ENCODE measurements at places on chromosomes 5 and 9.

DNA sequence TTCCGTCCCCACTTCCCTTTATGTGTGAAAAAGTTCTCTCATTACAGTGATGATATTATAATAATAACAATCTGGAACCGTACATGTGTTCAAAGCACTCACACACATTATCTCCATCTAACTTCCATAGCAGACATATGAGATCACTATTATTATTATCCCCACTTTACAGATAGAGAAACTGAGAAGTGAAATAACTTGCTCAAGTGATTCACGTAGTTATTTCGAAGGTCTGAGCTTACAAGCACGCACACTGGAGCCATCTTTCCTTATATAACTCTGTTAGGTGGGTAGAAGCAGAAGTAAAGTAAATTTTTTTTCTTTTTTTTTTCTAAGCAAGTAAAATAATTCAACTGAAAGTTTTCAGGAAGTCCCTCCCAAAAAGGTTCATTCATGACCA is 62.9 kb upstream of the PTGER4 start:
- no peak for DNase-seq

GRCh38 chr9:121545875-121546423 is 46.3 kb upstream of the GGTA1 start:
- DNase-seq, result peak; percentile 80

DNA sequence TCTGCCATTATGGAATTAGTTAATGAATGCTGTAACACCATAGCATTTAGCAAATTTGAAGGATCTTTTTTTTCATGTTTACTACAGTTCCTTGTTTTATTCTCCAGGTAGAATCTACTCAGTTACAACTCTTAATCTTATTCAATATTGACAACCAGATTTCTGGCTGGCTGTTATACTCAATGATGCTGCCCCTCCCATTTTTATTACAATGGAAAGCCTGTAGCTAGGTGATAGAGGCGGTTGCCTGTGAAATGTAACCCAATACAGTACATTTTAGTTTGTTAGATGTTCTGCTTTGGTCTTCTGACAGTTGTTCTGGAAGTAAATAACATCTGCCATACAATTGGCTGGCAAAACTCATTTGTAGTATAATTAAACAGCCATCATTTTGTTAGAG is 294.2 kb downstream of the DMRTA1 start:
- no peak for DNase-seq

DNA sequence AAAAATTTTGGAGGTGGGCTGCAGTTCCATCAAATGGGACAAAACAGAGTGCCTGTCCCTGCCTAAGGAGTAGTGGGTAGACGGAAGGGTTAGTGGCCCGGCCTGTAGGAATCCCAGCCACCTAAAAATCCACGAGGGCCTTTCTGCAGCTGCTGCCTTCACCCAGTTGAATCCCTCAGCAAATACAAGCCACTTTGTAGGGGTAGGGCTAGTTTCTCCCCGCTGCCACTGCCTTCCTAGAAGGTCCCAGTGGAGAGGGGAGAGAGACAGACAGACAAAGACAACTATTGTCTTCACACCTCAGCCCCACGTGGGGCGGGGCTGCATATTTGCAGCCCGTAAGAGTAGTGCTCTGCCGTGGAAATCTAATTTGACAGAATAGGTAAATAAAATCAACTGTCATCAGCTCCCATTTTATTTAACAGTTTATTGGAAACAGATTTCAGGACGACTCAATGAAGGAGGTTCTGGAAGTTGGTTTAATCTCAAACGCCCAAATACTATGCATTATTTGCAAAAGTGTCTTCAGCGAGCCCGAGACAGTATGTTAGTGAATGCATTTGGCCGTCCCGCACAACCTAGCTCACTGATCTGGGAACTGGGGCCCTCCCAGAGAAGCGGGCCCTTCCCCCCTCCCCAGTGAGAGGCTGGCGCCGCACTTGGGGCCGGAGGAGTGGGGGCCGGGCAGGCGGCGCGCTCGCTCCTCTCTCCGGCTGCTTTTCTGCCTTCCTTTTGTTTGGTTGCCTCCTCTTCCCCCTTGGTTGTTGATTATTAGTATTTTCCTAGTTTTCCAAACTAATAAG is 67.6 kb upstream of the TBCA start:
- DNase-seq, result no peak

DNA sequence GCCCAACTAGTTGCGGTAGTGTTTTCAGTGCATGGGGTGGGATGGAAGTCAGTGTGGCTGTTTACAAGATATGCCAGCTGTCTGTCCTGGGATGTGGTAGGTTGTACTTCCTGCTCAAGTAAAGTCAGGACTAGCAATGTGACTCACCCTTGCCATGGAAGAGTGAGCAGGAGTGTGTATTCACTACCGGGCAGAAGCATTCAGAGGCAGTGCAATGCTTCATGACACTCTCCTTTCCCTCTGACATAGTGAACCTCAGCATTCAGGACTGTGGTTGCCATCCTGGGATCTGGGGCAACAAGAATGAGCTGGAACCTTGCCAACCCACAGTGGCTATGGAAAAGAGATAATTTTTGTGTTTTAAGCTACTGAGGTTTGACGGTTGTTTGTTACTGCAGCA is 68.9 kb downstream of the BOD1 start:
- DNase-seq, result peak; percentile 11

- DNase-seq, result no peak
Observed at GRCh38 chr5:74560245-74560644, 80.3 kb downstream of the ENC1 start.

DNA sequence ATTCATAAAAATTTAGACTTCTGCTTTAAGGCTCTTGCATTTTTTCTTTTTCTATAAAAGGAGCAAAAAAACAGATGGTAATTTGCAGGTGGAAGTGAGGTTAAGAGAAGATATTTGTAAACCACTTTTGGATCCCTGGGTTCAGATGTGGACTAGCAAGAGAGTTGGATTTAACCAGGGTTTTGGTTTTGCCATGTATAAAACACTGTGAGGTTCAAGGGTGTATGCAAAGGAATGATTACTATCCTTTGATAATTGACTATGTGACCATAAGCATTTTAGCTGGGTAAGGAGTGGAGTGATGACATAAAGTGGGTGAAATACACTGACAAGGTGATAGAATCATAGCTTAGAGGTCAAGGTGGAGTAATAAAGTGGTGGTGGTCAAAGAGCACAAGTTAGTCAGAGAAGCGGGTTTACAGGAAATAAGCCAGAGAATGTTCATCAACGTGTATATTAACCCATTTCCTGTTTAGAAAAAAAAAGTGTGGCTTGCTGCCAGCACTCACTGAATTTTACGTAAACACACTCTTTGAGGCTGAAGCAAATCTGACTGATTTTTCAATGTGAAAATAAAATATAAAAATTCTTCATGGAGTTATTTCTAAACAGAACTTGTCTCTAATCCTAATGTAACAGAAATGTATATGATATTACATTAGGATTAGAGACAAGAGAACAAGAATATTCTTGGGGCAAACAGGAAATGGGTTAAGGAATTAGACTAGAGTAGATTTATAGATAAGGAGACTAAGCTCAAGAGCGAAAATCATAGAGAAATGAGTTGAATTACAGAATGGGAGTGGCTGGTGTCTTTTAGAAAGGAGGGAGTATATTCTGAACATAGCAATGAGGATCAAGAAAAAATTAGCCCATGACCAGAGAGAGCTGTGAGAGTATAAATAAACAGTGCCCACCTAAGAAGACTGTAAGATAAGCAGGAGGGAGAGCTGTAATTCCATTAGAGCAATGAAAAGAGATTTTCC is 74.5 kb downstream of the CDKN2A start:
- peak; percentile 3 for DNase-seq

DNA sequence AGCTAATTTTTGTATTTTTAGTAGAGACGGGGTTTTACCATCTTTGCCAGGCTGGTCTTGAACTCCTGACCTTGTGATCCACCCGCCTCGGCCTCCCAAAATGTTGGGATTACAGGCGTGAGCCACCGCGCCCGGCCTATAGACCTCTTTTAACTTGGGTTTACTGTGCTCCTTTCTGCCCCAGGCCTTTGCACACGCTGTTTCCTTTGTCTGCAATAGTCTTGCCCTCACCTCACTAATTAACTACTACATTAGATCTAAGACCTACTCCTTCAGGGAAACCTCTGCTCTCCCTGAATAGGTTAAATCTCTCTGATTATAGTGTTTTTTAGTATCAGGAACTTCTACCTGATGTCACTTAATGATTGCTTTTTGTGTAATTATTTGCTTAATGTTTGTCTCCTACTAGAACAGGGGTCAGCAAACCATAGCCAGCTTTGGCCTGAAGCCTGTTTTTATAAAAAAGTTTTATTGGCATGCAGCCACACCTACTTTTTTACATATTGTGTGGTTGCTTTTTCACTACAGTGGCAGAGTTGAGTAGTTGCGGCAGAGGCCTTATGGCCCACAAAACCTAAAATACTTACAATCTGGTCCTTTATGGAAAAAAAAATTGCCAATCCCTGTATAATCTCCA is 31.2 kb upstream of the TLE1 start:
- DNase-seq, result no peak

DNA sequence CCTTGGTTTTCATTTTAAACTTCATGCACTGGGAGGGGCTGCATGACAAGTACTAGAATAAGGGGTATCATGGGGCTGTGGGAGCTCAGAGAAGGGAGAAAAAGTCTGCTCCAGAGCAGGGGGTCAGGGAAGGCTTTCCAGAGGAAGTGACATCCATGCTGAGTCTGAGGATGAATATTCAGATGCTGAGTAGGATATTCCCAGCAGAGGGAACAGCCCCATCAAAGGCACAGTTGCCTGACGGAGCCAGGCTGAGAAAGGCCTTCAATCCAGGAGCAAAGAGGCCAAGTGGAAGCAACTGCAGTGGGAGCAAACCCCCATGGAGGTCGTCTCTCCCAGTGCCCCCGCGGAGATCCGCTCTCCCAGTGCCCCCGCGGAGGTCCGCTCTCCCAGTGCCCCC is 4.4 kb downstream of the PFN3 start:
- DNase-seq, result no peak

DNA sequence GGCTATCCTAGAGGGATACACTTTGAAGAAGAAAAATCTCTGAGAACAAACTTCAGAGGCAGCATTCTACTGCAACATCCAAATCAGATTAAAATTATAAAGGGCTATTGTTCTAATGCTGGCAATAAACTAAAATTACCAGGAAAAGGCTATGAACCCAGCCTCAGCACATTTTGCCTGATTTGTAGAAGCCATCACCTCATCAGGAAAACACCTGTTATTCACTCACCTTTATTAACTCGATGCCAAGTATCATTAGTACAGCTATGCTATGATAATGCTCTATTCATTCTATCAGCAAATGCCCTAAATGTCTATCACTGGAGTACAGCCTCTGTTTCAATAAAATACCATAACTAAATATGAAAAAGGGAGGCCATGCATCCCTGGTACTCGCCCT is 510.2 kb downstream of the RASEF start:
- no peak for DNase-seq

GRCh38 chr9:73152953-73153352 is 1.3 kb downstream of the ANXA1 start:
- DNase-seq, result no peak

- no peak for DNase-seq
Observed at GRCh38 chr9:112655668-112656067, 62.2 kb downstream of the INIP start.

GRCh38 chr9:6894135-6894534 is 136.4 kb downstream of the KDM4C start:
- DNase-seq, result no peak

DNA sequence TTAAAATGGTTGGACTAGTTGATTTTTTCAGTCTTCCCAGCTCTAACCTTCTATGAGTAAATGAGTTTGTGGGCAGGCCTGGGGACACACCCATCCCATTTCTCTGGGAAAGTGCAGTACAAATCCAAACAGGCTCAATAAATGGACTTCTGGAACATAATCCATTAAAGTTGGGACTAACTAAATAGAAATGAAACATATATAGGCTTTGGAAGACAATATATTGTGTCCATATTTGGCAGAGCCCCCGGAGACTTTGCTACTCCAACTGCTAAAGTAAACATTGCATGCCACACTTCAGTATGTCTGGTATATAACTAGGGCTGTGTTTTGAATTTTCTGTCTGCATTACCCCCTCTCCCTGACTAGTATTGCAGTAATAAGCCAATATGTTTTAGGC is 191.4 kb upstream of the DAB2 start:
- DNase-seq, result no peak

GRCh38 chr5:57128325-57128724 is 45.5 kb upstream of the GPBP1 start:
- DNase-seq, result no peak

DNA sequence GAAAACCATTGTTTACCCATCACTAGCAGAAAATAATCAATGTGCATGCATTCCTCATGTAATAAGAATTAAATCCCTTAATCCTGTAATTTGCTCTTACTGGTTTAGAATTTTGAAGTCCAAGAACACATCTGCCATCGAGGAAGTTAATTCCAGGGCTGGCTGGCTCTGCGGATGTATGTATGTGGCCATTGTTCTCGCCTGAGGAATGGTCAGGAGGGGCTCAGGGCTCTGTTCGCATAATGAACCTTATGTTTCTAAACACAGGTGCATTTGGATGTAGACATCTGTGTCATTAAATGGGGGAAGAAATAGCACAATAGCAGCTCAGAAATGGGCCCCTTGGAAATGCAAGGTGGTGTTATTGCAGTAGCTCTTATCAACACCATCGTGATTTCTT is 148.6 kb upstream of the GAS1 start:
- DNase-seq, result no peak

DNA sequence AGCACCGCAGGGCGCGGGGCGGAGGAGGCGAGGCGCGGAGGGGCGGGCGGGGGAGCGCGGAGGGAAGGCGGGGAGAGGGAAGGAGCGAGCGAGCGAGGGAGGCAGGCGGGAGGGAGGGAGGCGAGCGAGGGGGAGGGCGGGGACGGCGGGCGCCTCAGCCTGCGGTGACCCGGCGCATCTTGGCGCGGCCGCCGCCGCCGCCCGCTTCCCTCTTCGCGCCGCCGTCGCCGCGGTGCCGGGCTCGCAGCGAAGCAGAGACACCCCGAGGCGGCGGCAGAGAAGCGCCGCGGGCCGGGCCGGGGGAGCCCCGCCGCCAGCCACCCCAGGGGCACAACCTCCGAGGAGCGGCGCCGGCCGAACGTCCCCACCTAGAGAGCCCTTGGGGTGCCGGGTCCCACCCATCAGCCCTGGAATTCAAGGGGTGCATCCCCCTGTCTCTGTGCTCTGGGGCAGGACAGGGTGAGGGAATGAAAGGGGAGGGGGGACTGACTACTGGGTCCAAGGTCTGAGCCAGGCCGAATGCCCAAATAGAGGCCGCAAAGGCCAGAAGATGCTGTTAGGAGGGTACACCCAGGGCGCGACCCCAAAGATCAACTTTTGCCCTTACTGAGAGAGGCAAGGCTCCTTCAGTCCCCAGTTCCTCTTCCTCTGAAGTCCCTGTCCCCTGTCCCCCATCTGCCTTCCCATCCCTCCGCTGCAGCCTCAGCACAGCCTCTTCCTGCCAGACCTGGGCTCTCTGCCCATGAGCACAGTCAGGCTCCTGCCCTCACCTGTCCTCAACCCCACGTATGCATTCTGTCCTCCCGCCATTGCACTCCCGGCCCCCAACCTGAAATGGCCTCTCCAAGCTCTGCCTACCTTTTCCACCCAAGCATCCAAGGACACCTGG is at the start of gene ADAMTS2:
Gene ADAMTS2 (minus strand): TSS at position 29 of the 889 bp plus-strand sequence. CDS start 133 bp downstream, outside the sequence.
- peak; percentile 43 for DNase-seq

DNA sequence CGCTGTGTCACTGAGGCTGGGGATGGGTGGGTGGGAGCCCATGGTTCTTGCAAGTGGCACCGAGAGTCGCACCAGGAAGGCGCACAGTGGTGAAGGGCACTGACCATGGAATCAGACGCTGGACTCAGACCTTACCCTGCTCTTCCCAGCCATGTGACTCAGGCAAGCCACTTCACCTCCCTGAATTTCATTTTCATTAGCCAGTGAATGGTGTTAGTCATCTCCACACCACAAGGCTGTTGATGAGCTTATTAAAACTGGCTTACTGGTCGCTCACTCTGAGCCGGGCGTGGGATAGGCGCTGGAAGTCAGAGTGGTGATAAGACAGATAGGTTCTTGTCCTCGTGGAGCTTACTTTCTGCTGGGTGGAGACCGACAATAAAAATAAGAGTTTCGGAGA is 25.1 kb downstream of the FGF18 start:
- no peak for DNase-seq

Data from T1000 (cell line).